GM12892 (cell line): ENCODE measurements at places on chromosomes 5 and 9.

- no peak for DNase-seq
These were observed 4.7 kb upstream of the SUSD1 start for GRCh38 chr9:112179816-112180215.

GRCh38 chr5:147098233-147098790, 136.5 kb upstream of the STK32A start:
- no peak for DNase-seq

GRCh38 chr5:111131356-111131755, 39.2 kb downstream of the WDR36 start:
- DNase-seq: no peak

- no peak for DNase-seq
These were observed 236.1 kb downstream of the ASTN2 start for GRCh38 chr9:117178596-117179375.

- no peak for DNase-seq
These were observed 263.9 kb downstream of the FSTL4 start for GRCh38 chr5:133348406-133348805.

DNA sequence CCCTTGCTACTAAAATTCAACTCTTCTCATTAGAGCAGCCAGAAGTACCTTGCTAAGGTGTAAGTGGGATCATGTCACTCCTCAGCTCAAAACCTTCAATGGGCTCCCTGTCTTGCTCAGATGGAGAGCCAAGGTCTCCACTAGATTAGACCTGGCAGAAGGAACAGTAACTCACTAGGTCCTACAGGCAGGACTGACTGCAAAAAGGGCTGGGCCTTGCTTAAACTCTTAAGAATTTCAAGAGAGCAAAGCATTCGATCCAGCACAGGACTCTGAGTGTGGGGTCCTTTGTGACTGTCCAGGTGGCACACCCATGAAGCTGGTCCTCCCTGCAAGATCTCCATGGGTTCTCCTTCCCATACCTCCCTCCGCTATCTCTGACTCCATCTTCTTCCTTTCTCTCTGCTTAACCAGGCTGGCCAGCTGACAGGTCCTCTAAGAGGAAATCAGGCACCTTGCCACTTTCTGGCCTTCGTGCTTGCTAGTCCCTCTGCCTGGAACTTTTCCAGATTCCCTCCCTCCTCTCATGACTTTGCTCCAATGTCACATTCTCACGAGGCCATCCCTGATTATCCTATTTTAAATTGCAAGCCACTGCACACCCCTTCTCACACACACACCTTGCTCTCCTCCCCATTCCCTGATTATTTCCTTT, 70.2 kb downstream of the BASP1 start:
- no peak for DNase-seq
